ENCODE measurements at places on chromosomes 1 and 21. TPM values are rescaled to one million over a fixed set of nuclear protein-coding genes. Genes with fewer than 3 reads are reported as not detected.

- peaks cover 30% of the 10 kb centered on the region for H3K4me1 ChIP-seq
- H3K4me3 ChIP-seq, result no peak overlapping the region
Observed at GRCh38 chr1:206476058-206476457, 5.8 kb downstream of the IKBKE start.

DNA sequence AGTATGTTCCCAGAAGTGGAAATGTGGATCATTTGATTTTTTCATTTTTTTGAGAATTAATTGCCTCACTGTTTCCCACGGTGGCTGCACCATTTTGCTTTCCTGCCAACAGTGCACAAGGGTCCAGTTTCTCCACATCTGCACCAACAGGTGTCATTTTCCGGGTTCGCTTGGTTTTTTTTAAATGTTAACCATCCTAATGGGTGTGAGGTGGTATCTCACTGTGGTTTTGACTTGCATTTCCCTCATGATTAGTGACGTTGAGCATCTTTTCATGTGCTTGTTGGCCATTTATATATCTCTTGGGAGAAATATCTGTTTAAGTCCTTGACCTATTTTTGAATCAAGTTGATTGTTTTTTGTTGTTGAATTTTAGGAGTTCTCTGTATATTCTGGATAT, 3.0 kb downstream of the COL6A2 start:
- H3K36me3 ChIP-seq, result no peaks in the 10 kb centered on the region
- DNase-seq, result no peak
- no peaks in the 10 kb centered on the region for H3K27me3 ChIP-seq
- H3K27ac ChIP-seq, result no peak overlapping the region

DNA sequence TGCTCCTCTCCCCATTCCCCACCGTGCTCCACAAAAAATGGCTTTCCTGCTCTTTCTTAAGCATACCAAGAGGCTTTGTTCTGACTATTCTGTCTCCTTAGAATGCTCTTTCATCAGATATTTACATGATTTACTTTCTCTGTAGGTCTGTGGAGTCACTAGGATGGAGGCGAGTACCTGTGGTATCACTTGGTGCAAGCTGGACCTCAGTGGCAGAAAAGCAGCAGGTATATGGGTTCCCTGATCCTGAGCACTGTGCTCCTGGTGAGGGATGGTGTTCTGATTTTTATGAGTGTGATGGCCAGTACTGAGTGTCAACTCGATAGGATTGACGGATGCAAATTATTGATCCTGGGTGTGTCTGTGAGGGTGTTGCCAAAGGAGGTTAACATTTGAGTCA, 10.0 kb downstream of the C1orf87 start:
- no peak overlapping the region for H3K4me3 ChIP-seq
- no peaks in the 10 kb centered on the region for H3K36me3 ChIP-seq
- H3K27ac ChIP-seq, result no peak overlapping the region

GRCh38 chr21:15277466-15277865, 212.7 kb upstream of the NRIP1 start:
- H3K4me1 ChIP-seq, result no peaks in the 10 kb centered on the region
- no peaks in the 10 kb centered on the region for H3K27me3 ChIP-seq
- no peak overlapping the region for H3K27ac ChIP-seq
- no peak overlapping the region for H3K4me3 ChIP-seq

DNA sequence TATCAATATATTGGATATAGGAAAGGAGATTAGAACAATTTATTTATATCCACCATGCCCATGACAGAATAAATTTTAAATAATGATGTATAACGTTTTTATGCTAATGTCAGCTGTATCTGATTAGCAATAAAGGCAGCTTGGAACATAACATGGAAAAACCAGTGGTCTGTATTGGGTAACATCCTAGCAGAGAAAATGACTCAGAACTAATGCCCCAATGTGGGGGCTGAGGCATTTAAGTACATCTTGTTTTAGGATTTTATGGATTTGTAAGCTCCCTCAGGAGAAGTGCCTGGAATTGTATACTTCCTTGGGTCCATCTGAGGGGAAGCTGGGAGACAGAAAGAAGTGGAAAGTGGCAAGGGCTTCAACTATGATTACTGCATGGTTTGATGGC, 82.3 kb downstream of the HMCN1 start:
- no peaks in the 10 kb centered on the region for H3K27me3 ChIP-seq
- H3K27ac ChIP-seq, result no peak overlapping the region
- no peaks in the 10 kb centered on the region for H3K36me3 ChIP-seq
- H3K4me1 ChIP-seq, result no peaks in the 10 kb centered on the region
- DNase-seq, result no peak
- no peak overlapping the region for H3K4me3 ChIP-seq

- H3K4me3 ChIP-seq, result no peak overlapping the region
- no peak for DNase-seq
- H3K4me1 ChIP-seq, result peaks cover 14% of the 10 kb centered on the region
- H3K36me3 ChIP-seq, result no peaks in the 10 kb centered on the region
- H3K27ac ChIP-seq, result no peak overlapping the region
- H3K27me3 ChIP-seq, result no peaks in the 10 kb centered on the region
Observed at GRCh38 chr1:33087677-33088076, 6.7 kb downstream of the AZIN2 start.

DNA sequence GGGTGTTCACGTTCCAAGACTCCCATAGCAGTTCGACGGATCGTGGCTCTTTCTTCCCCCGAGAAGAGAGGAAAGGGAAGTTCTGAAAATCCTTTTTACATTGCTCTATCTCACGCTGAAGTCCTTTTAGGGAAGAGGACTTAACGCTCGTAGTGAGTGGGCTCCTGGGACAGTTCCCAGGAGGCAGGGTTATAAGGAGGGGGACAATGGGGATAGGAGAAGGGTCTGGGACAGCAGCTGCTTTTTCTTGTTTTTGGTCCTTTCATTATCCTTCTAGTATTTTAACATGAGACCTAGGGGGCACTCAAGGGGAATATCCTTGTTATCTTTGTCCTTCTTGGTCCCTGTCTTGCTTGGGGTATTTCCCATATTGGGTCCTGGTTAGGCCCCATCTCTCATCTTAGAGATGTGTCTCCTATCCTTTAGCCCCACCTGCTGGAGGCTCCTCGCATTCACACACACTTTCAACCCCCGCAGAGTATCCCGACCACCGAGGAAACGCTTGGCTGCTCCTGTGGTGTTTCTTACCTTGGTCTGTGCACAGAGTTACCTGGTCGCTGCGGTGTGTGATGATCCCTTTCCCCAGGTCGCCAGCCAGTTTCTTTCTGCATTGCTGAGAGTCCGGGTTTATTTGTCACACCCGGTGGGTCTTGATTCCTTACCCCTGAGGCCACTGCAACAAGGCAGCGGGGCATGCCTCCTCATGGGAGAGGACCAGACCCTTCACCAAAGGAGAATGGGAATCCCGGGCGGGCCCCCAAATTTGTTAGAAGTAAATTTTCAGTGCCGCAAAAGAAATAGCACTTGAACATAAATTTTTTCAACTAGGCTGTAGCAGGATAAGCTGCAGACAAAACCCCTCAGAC, 29.7 kb downstream of the SCCPDH start:
- H3K4me1 ChIP-seq, result no peaks in the 10 kb centered on the region
- no peaks in the 10 kb centered on the region for H3K36me3 ChIP-seq
- no peaks in the 10 kb centered on the region for H3K27me3 ChIP-seq
- H3K4me3 ChIP-seq, result no peak overlapping the region

GRCh38 chr1:233805786-233806185, 98.7 kb upstream of the SLC35F3 start:
- no peaks in the 10 kb centered on the region for H3K4me1 ChIP-seq
- no peak overlapping the region for H3K4me3 ChIP-seq
- H3K36me3 ChIP-seq, result no peaks in the 10 kb centered on the region
- no peaks in the 10 kb centered on the region for H3K27me3 ChIP-seq
- no peak overlapping the region for H3K27ac ChIP-seq
- no peak for DNase-seq

Gene CTTNBP2NL
- total RNA-seq, result 2.2 TPM

Gene LMOD1
- not detected for total RNA-seq

Gene CLCNKA
- not detected for total RNA-seq

Gene NFASC
- 0.31 TPM for total RNA-seq

Gene PTAFR
- 3.1 TPM for total RNA-seq

Measured in naive thymus-derived CD4-positive, alpha-beta T cell (primary cell).